ENCODE measurements at places on chromosomes 5 and 9.

- DNase-seq: no peak
Observed at GRCh38 chr5:151020304-151021110, at the start of gene GPX3. GPX3 (plus strand) TSS chr5:151020591; CDS start chr5:151020655, 64 bp downstream.

DNA sequence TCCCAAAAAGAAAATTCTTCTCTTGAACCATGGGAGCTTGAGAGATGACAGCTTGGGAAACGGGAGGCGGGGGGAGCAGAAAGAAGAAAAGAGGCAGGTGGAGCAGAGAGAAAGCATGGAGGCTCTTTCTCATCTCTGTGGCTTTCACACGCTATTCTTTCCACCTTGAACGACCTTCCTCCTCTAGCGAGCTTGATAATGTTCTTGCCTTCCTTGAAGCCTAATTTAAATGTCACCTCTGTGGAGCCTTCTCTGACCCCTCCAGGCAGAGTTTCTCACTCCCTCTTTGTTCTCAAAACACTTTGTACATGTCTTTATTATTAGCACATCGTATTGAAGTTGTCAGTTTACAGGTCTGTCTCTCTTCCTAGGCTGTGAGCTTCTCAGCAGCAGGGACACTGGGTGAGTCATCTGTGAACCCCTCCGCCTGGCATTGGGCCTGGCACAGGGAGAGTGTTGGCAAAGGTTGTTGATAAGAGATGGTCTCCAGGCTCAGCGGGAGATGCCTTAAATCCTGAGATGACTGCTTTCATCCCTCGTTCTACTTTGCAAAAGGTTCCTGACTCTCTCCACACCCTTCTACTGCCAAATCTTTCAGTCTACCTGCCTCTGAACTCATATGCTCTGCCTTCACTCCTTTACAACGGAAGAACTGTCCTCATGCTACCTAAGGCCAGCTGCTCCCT, 14.1 kb upstream of the STRBP start:
- no peak for DNase-seq

- no peak for DNase-seq
Observed at GRCh38 chr5:100826133-100826532, 76.9 kb downstream of the ST8SIA4 start.

- peak; percentile 55 for DNase-seq
Observed at GRCh38 chr9:73116031-73116430, 35.6 kb upstream of the ANXA1 start.

- DNase-seq: no peak
Observed at GRCh38 chr5:159249158-159249557, 13.9 kb upstream of the UBLCP1 start.

DNA sequence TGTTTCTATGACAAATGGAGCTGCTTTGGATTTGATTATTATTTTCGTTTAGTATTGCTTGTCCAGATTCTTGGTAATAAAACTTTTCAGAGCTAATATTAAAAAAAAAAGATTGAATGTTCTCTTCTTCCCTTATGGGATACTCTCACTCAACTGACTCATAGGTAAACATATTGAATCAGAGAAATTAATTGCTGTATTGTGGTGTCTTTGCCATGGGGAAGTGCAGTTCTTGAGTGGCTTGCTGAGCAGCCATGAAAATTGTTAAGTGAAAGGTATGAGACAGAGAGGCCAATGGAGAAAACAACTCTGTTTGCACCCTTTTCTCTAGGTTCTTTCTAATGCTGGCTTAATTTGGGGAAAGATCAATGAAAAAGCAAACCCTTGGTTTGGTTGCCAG, 149.9 kb upstream of the HMHB1 start:
- no peak for DNase-seq

- DNase-seq: peak; percentile 80
Observed at GRCh38 chr5:17249029-17249634, 31.7 kb downstream of the BASP1 start.

DNA sequence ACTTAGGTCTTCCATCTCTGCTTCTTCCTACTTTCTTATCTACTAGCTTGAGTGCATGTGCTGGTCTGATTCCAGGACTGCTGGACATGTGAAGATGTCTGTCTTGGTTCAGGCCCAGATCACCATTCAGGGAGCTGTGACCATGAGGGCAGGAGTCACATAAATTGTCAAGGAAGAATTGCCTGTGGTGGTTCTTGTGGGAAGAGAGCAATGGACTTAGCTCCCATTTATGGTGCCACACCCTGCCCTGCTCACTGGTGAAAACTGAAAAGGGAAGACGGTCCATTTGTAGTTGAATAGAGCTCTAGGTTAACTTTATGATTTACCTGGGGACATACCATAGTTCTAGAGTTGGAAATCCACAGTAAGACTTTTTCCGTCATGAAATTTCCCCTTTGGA, 244.3 kb upstream of the ZNF608 start:
- no peak for DNase-seq

DNA sequence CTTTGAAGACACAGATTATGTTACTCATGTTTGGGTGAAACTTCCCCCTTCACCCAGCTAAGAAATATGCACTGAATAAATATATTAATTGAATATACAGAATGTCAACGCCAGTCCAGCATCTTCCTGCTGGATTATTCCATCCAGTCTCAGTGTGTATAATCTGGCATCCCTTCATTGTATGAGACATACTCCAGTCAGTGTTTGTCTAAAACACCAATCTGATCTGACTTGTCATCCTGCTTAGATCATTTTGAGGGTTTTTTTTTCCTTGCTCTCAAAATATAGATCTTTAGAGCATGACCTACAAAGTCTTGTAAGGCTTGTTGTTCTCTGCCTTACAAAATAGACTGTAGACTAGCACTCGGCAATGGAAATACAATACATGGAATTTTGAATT, 195.1 kb downstream of the SMARCA2 start:
- DNase-seq: peak; percentile 14

DNA sequence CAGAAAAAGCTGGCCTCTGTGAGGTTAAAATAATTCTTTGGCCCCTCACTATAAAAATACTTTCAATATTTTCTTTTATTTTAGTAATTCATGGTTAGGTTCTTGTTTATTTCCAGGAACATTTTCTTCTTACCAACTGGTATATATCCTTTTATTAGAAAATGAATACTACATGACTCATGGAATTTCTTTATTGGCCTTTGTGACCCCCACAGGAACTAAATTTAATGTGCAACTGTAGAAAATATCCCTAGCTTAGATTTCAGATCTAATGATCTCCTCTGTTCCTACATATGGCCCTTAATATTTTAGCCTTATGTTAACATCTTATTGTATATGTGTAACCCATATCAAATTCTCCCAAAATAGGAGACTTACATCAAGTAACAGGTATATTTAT, 429.9 kb downstream of the NR2F1-AS1 start:
- peak; percentile 57 for DNase-seq

DNA sequence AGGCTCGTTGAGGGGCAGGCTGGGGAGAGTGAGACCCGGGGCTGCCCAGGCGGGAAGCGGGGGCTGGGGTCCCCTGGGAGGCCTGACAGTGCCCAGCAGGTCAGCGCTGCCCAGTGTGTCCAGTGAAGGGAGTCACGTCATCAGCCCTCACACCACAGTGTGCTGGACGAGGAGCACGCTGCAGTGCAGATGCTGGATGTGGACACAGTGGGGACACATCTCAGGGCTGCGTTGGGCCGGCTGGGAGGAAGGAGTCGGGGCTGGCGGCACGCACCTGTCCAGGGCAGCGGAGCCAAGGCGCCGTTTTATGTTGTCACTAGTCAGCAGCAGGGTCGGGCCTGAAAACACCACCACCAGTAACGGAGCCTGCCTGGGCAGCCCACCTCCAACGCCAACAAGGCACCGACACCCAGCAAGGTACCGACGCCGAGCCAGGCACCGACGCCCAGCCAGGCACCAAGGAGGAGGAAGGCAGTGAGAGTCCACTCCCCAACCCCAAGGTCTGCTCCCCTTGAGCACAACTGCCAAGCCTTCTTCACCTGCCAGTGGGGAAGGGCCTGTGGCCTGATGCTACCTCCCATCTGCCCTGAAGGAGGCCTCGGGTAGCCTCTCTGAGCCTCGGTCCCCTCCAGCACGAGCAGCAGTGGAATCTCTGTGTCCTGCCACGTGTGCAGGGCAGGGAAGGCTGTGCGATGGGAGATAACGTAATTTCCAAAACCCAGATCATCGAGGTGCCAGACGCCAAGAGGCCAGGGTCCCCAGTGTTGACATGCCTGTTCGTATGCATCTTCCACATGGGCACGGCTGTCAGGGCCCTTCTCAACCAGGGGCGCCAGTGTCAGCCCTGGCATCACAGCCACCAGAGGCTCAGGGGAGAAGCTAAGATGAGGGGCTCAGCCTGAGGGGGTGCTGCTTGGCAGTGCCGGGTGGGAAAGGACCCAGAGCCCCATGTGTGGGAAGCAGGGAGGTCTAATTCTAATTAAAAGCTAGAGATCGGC, 21.9 kb upstream of the NSMF start:
- no peak for DNase-seq

DNA sequence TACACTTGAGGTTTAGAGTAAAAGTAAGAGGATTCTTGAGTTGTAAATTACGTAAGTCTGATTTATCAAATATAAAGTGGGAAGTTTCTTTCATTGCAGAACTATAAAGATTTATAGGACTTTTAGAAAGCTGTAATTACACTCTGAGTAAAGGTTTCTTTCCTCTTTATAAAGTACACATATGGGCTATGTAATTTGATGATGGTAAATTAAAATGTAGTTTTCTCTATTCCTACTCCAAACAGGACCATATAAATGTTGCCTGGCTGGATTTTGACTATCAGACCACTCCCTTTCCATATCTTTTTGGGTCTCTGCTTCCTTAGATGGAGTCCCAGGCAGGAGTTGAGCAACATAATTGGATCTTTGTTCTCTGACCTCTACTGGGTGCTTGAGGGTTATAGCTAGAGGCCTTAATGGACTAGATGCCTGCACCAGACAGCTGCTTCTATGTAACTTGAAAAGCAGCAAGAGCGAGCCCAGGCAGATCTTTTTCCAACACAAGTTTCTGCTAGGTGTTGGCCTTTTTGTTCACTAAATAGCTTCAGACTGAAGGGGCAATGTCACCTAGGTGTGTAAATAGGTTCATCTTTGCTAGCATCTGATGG, 11.4 kb upstream of the TEX48 start:
- DNase-seq: no peak

- no peak for DNase-seq
Observed at GRCh38 chr5:161846746-161847145, 1.2 kb upstream of the GABRA1 start.

DNA sequence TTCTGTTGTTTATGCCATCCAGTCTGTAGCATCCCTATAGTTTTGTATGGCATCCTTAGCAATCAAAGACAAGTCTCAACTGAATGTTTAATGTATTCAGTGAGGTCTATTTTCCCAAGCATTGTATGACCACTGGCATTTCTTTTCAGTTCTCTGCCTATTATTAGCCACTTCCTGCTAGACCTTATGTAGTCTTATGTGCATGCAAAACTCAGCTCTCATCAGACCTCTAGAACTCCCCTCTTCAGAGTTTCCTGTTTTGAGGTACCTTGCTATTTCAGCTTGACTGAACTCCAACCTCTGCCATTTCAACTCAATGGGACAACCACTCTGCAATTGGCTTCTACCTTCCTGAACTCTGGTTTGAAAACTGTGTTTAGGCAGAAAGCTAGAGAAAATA, 113.2 kb downstream of the SLC25A46 start:
- DNase-seq: no peak

DNA sequence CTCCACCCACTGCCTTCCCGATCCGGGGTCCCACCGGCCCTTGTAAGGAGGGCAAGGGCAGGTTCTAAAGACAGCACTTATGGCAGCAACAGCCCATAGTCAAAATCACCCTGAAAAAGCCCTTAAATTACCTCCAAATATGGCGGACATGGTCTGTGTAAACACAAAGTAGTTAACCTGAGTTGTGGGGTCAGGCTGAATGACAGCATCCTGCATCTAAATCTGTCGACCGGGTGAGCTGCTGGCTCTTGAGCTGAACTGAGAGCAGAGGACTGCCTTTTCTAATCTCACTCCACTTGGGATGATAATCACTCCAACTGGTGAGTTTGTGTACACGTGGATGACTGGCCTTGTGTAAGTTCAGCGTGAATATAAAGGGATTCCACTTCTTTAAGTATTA, 249.6 kb downstream of the DENND1A start:
- DNase-seq: no peak

- no peak for DNase-seq
Observed at GRCh38 chr9:74528207-74528606, 31.1 kb downstream of the RORB start.

DNA sequence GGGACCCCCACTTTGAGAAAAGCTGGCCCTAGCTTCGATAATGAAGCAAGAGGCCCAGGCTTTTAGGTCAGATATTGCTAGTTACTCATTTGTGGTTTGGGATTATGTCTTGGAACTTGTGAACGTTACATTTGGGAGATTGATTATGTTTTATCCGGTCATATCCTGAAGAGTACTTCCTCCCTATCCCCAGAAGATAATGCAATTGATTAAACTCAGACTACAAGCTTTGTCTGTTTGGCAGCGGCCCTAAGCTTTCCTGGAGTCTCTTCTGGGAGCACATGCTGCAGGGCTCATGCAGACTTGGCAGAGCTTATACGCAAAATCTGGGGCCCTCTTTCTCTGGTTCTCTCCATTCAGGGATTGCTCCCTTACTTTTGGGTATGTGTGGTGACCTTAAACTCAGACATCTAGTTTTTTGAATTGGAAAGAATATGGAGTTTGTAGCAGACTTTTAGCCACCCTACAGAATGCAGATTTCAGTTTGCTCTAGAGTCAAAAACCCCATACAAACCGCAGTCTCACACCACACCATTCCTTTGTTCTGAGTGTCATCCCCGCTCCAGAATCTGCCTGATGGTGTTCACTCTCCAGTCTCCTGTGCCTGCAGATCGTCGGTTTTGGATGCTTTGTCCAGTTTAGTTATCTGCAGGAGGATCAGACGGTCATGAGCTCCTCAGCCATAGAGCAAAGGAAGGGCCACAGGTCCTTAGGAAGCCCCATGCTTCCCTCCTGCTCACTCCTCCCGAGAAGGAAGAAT, 449.5 kb upstream of the TRPC7 start:
- DNase-seq: no peak

- DNase-seq: peak; percentile 98
Observed at GRCh38 chr5:141839015-141839513, 39.1 kb downstream of the PCDH1 start.

DNA sequence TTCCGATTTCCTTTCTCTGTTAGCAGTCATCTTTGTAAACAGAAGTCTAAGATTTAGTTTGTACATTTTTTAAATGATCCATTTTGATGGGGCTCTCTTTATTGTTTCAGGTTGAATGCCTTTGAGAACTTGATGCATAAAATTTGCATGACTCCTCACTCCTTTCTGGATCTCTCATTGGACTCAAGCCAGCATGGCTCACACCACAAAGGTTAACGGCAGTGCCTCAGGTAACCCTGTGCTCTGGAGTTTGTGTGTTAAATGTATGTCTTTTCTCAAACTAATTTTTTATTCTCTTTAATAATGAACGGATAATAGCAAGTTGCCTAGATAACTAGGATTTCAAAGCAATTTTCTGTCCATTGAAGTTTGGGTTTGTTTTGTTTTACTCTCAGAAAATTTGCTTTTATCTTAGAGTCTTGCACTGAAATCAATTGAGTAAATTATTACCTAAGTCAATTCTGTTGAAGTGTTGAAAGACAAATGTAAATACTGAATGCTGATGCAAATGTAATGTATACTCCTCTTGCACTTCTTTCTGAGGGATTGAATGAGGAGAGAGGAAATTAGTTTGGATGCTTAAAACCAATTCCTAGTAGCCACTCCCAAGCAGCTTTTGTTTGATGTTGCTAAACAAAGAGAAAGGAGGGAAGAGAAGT, 164.6 kb upstream of the DMRT1 start:
- no peak for DNase-seq

- peak; percentile 26 for DNase-seq
Observed at GRCh38 chr5:124902097-124902821, 155.8 kb upstream of the ZNF608 start.

GRCh38 chr5:136120529-136120928, 12.1 kb upstream of the SMAD5 start:
- no peak for DNase-seq

GRCh38 chr9:133862585-133863256, 124.6 kb upstream of the SARDH start:
- peak; percentile 21 for DNase-seq
